Thyroid gland (tissue), 4 donors: ENCODE measurements at places on chromosomes 1 and 21.
A peak's percentile ranks its signal among the peaks of the same experiment; 100 is the strongest.

GRCh38 chr1:47575855-47576757, 138.3 kb downstream of the FOXD2 start:
- DNase-seq, result no peak

DNA sequence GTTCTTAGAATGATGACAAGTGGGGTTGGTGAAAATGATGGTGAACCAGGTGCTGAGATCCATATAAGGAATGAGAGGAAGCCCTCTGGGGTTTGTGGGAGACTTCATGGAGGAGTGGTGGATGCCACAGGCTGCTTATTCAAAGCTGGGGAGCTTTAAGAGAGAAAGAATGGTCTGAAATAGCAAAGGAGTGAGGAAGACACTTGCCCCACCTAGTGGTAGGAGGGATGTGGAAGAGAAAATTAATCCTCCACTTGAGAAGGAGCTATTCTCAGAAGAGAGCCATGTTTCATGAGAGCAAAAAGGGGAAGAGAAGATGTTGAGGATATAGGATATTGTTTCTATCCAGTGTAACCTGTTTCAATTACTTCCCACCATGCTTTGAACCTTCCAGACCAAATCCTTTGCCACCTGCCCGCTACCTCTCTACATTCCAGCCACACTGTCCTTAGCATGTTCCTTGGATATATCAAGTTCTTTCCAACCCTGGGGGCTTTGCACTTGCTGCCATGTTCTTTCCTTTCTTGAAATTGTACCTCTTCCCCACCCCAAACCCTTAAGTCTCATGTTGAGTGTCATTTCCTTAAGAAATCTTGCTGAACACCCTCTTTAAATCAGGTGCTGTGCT, 19.6 kb upstream of the ZNF648 start:
- peak; percentile 29 for DNase-seq

DNA sequence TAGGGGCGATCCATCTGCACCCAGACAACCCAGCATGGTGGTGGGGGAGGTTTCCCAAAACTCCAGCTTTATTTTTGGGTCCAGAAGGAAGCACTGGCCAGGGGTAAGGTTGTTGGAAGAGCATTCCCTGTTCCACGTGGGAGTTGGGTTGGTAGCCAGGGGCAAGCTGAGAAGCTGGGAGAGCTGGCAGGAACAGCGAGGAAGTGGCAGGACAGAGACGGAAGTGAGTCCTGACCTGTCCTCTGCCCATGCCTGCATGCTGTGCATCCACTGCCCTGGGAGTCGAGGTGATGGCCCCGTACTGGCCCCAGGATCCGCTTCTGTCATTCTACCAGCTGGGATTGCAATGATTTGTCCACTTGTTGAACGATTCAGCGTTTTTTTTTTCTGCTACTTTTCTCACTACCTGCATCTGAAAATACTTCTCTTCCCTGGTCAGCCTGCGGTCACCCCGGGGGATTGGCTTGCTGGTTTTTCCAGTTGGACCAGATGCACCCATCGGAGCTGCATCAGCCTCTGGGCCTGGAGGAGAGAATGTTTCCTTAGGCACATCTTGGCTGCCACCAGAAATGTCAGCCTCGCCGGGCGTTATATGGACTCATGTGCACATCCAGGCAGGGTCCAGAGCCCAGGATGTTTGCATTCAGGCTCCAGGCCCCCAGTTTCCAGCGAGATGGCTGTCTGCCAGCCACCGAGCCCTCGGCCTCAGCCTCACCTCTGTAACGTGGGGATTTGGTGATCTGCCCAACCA, 28.3 kb upstream of the TMPRSS2 start:
- DNase-seq, result peak; percentile 74

- no peak for DNase-seq
Measured at GRCh38 chr1:219523411-219523810, 89.5 kb downstream of the ZC3H11B start.

- no peak for DNase-seq
Measured at GRCh38 chr1:84825161-84825560, 67.8 kb downstream of the LPAR3 start.

- DNase-seq, result peak; percentile 68
Measured at GRCh38 chr1:67307251-67308060, at the start of gene IL12RB2. Gene IL12RB2 (plus strand): TSS chr1:67307873. CDS start chr1:67320369, 12,496 bp downstream.

GRCh38 chr1:209645574-209646452, 6.4 kb downstream of the LAMB3 start:
- no peak for DNase-seq
